ENCODE measurements at places on chromosomes 3 and 15.

- no peak for DNase-seq
These were observed 43.1 kb upstream of the SLC25A36 start for GRCh38 chr3:140898340-140899180.

- DNase-seq = no peak
These were observed 686.6 kb downstream of the ROBO2 start for GRCh38 chr3:77726517-77726916.

GRCh38 chr3:14879211-14879874, 60.6 kb downstream of the FGD5 start:
- DNase-seq = no peak

- DNase-seq = no peak
These were observed 55.9 kb upstream of the POMGNT2 start for GRCh38 chr3:43161684-43162229.

DNA sequence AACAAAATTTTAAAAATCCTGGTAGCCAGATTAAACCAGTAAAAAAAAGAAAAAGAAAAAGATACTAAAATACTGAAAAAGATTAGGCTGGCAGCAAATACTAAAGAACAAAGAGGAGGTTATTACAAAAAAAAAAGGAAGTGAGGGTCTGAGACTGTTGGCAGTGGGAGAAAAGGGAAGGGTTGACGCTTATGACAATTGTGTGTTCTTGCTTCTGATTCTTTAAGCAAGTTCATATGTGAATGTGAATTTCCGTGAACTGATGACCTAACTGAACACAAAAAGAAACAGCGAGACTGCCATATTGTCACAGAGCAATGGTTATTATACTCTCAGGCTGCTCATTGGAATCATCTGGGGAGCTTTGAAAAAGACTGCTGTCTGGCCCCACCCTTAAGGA, 56.5 kb downstream of the ATP13A4 start:
- no peak for DNase-seq

DNA sequence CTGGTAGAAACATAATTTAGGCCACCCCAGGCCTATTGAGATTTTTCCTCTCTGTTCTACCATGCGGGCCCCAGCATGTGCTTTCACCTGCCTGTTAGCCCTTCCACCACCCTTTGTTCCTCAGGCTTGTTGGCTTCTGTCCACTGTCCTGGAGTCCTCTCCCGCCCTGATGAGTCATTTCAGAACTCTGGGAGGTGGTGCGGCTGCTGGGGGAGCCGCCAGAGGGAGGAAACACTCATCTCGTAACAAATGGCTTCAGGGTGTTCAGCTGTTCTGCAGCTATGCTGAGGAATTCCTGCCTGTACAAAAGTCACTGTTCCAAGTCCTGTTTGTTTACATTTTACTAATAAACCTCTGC, 36.3 kb downstream of the LRTM1 start:
- DNase-seq = no peak

Measured in stimulated activated CD8-positive, alpha-beta memory T cell treated with anti-CD3 and anti-CD28 coated beads, Interleukin-2, amount 100 ng/mL, for 1 hour (primary cell).